Endothelial cell (in vitro differentiated cells): ENCODE measurements at places on chromosomes 4 and X. TPM values are rescaled to one million over a fixed set of nuclear protein-coding genes. Genes with fewer than 3 reads are reported as not detected.
A peak's percentile ranks its signal among the peaks of the same experiment; 100 is the strongest.

GRCh38 chrX:134580907-134581306 lies 77.4 kb downstream of the PLAC1 start:
- H3K4me3 ChIP-seq, result no peak overlapping the region
- DNase-seq, result no peak
- H3K27ac ChIP-seq, result no peak overlapping the region
- peaks cover 13% of the 10 kb centered on the region for H3K4me1 ChIP-seq
- no peaks in the 10 kb centered on the region for H3K27me3 ChIP-seq

- no peak for DNase-seq
- H3K27ac ChIP-seq, result no peak overlapping the region
- H3K27me3 ChIP-seq, result no peaks in the 10 kb centered on the region
- H3K4me3 ChIP-seq, result no peak overlapping the region
- H3K36me3 ChIP-seq, result peaks cover 8% of the 10 kb centered on the region
Observed at GRCh38 chr4:189765301-189765700, 175.4 kb upstream of the FRG1 start.

DNA sequence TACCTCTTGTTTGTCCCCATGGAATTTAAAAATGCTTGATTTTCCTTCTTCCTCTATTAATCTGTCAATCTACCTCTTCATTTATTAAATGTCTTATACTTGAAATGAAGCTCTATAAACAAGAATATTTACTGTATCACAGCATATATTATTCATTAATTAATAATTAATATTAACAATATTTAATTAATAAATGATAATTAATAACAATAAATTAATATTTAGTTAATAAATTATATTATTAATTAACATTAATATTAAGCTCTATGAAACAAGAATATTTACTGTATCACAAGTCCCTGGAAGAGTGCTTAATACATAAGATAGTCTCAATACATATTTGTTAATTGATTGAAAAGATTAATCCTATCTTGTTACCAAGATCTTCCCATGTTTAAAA lies 306.6 kb downstream of the STPG2 start:
- no peaks in the 10 kb centered on the region for H3K36me3 ChIP-seq
- no peaks in the 10 kb centered on the region for H3K27me3 ChIP-seq
- no peak overlapping the region for H3K4me3 ChIP-seq
- no peak for DNase-seq

The C1GALT1C1 gene
- total RNA-seq, result 15.6 TPM

The LIMCH1 gene
- 257 TPM for total RNA-seq

GRCh38 chr4:8756816-8757215 lies 114.8 kb downstream of the HMX1 start:
- DNase-seq, result no peak
- H3K36me3 ChIP-seq, result no peaks in the 10 kb centered on the region
- H3K4me3 ChIP-seq, result no peak overlapping the region
- no peaks in the 10 kb centered on the region for H3K4me1 ChIP-seq

DNA sequence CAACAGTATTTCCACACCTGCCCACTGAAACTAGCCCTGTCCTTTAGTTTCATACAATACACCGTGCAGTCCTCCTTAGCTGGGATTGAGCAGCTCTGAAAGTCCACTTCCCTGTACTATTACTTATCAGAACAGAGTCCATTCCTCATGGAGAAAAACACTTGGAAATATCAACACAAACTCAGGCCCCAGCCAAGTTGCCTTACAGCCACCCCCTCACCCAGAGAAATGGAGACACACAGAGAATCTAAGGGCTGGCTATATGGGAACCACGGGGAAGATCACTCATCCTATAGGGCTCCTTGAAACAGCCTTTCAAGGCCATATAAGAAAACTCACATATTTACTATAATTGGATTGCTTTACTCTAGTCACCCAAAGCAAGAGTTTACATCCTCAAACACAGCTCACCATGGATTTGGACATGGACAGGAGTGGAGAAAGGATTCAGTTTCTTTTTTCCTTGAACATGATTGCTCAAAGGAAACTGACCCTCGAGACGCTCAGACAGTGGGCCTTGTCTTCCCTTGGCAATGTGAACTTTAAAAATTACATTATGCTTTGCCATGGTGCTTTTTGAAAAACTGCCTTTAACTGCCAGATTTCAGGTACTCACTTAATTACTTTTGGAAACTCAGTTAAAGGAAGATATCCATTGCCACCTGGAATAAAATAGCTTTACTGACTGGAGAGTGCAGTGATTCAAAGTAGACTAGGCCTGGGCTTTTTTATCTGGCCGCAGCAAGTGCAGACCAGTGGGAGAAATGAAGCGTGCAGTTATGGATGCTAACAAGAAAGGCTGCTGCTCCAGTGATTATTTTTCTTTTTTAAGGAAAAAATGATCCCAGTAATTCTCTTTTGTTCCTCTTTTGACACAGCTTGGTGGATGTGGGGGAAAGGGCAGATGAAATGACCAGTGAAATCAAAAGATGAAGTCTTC lies 1.6 kb downstream of the SCARB2 start:
- DNase-seq, result no peak
- H3K36me3 ChIP-seq, result peaks cover 7% of the 10 kb centered on the region
- peaks cover 10% of the 10 kb centered on the region for H3K27me3 ChIP-seq

DNA sequence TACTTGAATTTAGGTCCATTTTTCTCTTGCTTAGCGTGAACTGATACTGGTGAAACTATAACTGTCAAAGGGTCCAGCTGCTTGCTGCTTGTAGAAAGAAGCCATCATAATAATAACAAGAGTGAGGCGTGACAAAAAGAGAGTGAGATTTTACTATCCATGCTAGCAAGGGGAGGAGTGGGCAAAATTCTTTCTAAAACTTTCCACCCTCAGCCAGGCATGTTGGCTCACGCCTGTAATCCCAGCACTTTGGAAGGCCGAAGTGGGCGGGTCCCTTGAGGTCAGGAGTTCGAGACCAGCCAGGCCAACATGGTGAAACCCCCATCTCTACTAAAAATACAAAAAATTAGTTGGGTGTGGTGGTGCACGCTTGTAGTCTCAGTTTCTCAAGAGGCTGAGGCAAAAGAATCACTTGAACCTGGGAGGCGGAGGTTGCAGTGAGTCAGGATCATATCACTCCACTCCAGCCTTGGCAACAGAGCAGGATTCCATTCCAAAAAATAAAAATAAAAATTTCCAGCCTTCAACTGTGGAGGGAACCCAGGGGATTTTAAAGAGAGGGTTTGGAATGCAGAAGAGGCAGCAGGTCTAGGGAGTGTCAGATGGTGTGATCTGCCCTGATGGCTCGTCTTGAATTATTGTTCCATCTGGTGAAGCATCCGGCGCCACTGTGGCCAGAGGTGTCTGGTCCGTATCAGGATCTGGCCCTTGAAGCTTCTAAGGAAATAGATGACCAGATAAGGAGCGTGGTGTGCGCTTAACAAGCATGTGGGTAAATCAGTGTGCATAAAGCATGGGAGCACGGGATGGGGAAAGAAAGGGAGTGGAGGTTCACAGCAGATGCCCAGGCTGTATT lies 51.8 kb downstream of the LRP2BP start:
- H3K36me3 ChIP-seq, result peaks cover 40% of the 10 kb centered on the region
- peaks cover 34% of the 10 kb centered on the region for H3K4me1 ChIP-seq
- peaks cover 3% of the 10 kb centered on the region for H3K27me3 ChIP-seq
- H3K27ac ChIP-seq, result peak overlapping the region; percentile 84

- no peak overlapping the region for H3K27ac ChIP-seq
- H3K4me3 ChIP-seq, result no peak overlapping the region
- no peaks in the 10 kb centered on the region for H3K27me3 ChIP-seq
- H3K36me3 ChIP-seq, result no peaks in the 10 kb centered on the region
Observed at GRCh38 chr4:54842656-54843055, 184.9 kb downstream of the KIT start.

The S100P gene
- total RNA-seq, result not detected

- H3K4me1 ChIP-seq, result no peaks in the 10 kb centered on the region
- DNase-seq, result no peak
Observed at GRCh38 chrX:134774190-134775048, 116.1 kb upstream of the PLAC1 start.

GRCh38 chr4:139137763-139138162 lies 39.3 kb downstream of the ELF2 start:
- H3K36me3 ChIP-seq, result no peaks in the 10 kb centered on the region
- no peaks in the 10 kb centered on the region for H3K27me3 ChIP-seq
- H3K4me1 ChIP-seq, result peaks cover 4% of the 10 kb centered on the region

DNA sequence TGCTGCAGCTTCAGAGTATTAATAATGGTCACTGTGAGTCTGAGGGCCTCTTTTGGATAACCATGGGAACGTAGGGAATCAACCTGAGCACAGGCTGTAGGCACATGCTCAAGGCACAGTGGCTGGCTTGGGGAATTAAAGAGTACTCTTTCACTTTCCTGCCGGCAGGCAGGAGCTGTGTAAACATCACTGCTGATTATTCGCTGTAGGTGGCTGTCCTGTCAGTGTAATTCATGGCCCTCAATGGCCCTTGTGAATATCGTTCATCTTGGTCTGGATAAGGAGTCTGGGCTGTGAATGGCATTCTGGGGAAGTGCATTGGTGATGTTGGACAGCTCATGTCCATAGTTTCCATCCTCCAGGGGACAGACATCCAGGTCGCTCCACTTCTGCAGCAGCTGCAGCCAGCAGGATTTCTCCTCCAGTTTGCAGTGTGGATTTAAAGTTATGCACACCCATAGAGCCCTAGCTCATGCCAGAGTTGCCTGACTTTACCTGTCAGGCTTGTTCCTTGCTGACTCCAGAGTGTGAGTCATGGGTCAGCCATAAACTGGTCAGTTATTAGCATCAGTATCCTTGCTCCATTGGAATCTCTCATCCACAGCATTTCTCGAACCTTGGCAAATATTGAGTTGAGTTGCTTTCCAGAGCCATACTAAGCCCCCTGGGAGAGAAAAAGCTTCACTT lies 43.0 kb downstream of the C4orf33 start:
- DNase-seq, result no peak
- peaks cover 16% of the 10 kb centered on the region for H3K4me1 ChIP-seq
- H3K27ac ChIP-seq, result no peak overlapping the region
- no peaks in the 10 kb centered on the region for H3K36me3 ChIP-seq
- H3K27me3 ChIP-seq, result peaks cover 5% of the 10 kb centered on the region

DNA sequence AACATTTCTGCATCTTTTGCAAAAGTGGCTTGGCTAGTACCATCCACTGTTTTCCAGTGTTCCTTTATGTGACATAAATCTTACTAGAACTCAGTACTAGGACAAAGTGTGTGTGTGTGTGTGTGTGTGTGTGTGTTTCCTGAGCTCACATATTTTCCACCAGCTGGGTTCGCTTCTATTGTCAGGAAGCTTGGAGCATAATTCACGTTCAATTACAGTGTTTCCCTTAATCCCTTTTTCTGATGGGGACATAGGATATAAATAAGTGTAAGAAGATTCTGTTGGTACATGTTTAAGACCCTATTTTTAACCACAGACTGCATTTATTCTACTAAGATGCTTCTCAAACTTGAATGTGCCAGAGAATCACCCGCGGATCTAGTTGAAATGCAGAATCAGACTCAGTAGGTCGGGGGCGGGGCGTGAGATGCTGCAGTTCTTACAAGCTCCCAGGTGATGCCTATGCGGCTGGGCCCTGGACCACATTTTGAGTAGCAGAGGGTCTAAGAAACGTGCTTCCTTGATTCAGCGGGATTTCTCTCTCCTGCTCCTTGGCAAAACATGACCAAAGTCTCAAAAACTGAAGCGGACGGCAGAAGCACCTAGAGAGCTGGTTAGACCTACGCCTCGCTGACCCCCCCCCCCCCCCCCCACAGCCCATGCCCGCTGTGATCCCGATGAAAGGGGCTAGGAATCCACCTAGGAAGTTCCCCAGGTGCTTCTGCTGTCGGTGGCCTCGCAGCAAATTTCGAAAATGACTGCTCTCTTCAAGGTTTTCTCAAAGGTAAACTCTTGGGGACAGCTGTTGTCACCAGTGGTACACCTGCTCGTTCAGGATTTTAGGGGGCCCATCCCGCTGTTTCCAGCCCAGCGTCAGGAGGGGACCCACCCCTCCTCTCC lies 797 bp downstream of the CD99L2 start:
- peak; percentile 17 for DNase-seq
- H3K4me3 ChIP-seq, result peak overlapping the region; percentile 86
- H3K27ac ChIP-seq, result no peak overlapping the region
- H3K36me3 ChIP-seq, result peaks cover 3% of the 10 kb centered on the region
- H3K4me1 ChIP-seq, result peaks cover 5% of the 10 kb centered on the region

GRCh38 chr4:163612762-163613161 lies 118.3 kb downstream of the TMA16 start:
- H3K4me1 ChIP-seq, result peaks cover 2% of the 10 kb centered on the region
- no peak overlapping the region for H3K27ac ChIP-seq
- DNase-seq, result no peak
- H3K27me3 ChIP-seq, result no peaks in the 10 kb centered on the region
- H3K36me3 ChIP-seq, result no peaks in the 10 kb centered on the region

DNA sequence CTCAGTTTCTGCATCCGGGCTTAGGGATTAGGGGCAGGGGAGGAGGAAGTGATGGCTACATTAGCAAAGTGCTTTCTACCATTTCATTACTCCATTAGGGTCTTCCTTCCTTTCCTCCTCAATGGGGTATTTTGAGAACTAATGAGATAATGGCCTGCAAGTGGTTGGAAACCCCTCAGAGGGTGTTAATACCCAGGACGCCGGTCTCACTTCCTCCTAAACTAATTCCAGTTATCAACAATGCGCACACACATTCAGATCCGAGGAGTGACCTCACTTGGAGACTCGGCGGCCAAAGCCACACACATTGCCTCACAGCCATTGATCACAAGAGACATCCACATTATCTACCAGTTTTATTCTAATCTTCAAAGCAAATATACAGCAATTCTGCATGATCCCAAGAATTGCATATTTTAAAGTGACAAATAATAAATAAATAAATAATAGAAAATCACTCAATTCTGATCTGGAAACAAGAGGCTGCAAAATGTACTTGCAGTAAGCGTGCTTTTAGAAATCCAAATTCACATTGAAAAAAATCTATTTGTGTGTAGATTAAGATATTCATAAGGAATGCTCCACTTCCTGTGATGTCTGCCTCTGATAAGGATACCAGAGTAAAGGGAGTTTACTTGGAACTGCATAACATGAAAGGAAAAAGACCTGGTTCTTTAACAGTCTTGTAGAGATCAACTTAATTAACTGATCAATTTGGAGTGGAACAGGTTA lies 329.1 kb downstream of the FBXW7 start:
- H3K4me1 ChIP-seq, result peaks cover 28% of the 10 kb centered on the region
- no peaks in the 10 kb centered on the region for H3K36me3 ChIP-seq
- H3K4me3 ChIP-seq, result peak overlapping the region; percentile 27
- DNase-seq, result no peak

DNA sequence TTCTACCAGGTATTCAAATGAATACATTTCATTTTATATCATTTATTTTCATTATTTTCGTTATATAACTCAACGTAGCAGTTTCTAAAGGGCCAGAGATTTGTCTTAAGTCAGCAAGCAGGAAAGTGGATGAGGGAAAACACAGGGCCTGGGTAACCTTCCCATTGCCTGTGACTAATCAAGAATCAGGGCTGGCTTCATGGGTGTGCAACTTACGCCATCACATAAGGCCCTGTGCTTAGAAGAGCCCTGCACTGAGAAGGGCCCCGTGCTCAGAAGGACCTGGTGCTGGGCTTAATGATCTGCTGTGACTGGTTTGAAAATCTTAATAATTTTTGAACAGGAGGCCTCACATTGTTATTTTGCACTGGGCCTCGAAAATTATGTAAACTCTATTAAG lies 65.4 kb upstream of the FAM9C start:
- no peak overlapping the region for H3K4me3 ChIP-seq
- H3K4me1 ChIP-seq, result no peaks in the 10 kb centered on the region
- peaks cover 1% of the 10 kb centered on the region for H3K27me3 ChIP-seq
- no peak for DNase-seq
- no peak overlapping the region for H3K27ac ChIP-seq

- H3K4me1 ChIP-seq, result no peaks in the 10 kb centered on the region
- H3K4me3 ChIP-seq, result no peak overlapping the region
- peaks cover under 1% of the 10 kb centered on the region for H3K27me3 ChIP-seq
- no peak for DNase-seq
Observed at GRCh38 chrX:48649102-48649501, 34.5 kb upstream of the WAS start.

The MAD2L1 gene
- total RNA-seq, result 11.1 TPM
